Hematopoietic multipotent progenitor cell (in vitro differentiated cells): ENCODE measurements at places on chromosomes 5 and 9. TPM values are rescaled to one million over a fixed set of nuclear protein-coding genes. Genes with fewer than 3 reads are reported as not detected.

ECM2 gene
- not detected for total RNA-seq

MUSK gene
- total RNA-seq, result not detected

- no peak for DNase-seq
Measured at GRCh38 chr9:36891341-36891811, 142.7 kb downstream of the PAX5 start.

GRCh38 chr9:124852121-124852828 lies 985 bp upstream of the WDR38 start:
- no peak for DNase-seq

DNA sequence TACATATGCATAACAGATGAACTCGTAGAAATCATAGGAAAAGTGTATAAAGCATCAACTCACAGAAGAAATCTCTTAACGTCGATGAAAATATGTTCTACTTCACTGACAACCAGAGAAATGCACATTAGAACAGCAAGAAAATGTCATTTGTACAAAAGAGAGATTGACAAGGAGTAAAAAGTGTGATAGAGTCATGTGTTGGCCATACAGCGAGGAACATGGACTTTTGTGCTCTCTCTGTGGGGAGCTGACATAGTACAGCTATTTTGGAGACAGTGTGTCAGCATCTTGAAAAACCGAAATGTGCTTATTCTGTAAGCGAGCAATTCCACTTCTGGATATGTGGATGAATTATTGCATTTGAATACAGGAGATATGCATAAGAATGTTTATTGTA lies 477.9 kb downstream of the ICE1 start:
- no peak for DNase-seq

DNA sequence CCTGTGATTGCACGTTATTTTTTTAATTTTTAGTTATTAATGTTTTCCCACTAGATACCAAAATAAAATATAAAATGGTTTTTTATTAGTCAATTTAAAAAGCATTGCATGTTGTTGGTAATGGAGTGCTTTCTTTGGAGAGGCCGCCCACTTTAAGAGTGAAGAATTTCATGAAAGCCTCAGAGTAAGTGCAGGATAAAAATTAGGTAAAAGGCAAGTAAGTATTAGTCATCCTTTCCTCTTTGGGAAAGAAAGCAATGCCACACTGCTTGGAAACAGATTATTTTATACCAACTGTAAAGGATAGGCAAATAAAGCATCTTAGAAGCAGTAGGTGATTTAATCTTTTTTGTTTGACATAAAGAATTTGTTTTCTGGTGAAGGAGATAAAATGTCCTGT lies 62.9 kb downstream of the HSD17B4 start:
- no peak for DNase-seq

DNA sequence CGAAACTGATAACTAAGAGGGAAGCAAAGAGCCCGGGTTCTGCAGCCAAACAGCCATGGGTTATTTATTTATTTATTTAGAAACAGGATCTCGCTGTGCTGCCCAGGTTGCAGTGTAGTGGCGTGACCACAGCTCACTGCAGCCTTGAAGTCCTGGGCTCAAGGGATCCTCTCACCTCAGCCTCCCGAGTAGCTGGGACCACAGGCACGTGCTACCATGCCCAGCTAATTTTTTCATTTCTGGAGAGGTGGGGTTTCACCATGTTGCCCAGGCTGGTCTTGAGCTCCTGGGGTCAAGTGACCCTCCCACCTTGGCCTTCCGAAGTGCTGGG lies 24.1 kb downstream of the NDUFA8 start:
- DNase-seq, result no peak

- DNase-seq, result no peak
Measured at GRCh38 chr9:86304236-86304730, 21.9 kb upstream of the ISCA1 start.

DNA sequence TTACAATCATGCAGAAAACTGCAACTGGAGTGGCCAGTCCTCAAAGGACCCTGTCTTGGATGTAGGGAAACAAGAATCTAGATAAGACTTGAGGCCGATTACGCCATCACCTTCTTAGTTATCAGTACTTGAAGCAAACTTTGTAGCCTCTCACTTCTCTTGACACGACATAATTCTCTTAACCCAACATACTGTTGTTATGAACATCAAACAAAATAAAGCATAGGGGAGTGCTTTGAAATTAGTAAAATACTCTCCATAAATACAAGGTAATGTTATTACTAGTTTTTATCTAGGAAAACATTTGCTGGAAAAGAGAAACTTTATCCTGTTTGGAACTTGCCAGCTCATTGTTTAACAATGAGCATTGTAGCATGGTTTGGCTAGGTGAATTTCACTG lies 574.9 kb upstream of the DMAC1 start:
- no peak for DNase-seq

MYOZ3 gene
- total RNA-seq, result 10.2 TPM

DNA sequence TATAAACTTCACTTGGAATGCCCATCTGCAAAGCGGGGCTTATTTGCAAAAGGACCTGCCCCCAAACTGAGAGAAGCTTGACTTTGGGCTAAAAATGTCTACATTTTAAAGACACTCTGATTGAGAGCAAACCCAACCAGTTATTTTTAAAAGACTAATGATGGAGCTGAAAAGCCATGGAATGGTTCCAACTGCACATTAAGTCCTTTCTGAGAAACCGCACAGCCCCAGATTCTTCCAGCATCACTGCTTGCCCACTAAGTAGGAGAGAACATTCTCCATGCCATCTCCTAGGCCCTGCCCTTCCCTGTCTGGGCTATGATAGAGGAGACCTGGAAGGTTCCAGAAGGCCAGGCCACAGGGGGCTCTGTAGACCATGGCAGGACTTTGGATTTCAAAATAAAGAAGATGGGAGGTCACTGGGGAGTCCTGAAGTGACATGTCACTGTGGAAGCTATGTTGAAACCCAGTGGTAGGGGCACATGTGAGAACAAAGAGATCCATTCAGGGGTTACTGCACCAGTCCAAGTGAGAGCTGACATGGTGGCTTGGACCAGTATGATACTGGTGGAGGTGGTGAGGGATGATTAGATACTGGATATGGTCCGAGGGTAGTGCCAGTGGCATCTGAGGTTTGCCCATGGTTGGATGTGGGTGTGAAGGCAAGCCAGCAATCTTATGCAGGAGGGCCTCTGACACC lies 179.2 kb downstream of the DAB2IP start:
- DNase-seq, result no peak

SPATA31D1 gene
- total RNA-seq, result not detected

FAM169A gene
- 13.7 TPM for total RNA-seq

SMC5 gene
- 7.8 TPM for total RNA-seq

GRCh38 chr5:53063176-53063575 lies 46.4 kb downstream of the MOCS2 start:
- no peak for DNase-seq

- DNase-seq, result no peak
Measured at GRCh38 chr5:4453655-4454054, 686.5 kb upstream of the ADAMTS16 start.

- no peak for DNase-seq
Measured at GRCh38 chr5:138233280-138233679, 20.2 kb upstream of the CDC23 start.

- DNase-seq, result no peak
Measured at GRCh38 chr5:67244345-67244793, 47.8 kb upstream of the CD180 start.

DNA sequence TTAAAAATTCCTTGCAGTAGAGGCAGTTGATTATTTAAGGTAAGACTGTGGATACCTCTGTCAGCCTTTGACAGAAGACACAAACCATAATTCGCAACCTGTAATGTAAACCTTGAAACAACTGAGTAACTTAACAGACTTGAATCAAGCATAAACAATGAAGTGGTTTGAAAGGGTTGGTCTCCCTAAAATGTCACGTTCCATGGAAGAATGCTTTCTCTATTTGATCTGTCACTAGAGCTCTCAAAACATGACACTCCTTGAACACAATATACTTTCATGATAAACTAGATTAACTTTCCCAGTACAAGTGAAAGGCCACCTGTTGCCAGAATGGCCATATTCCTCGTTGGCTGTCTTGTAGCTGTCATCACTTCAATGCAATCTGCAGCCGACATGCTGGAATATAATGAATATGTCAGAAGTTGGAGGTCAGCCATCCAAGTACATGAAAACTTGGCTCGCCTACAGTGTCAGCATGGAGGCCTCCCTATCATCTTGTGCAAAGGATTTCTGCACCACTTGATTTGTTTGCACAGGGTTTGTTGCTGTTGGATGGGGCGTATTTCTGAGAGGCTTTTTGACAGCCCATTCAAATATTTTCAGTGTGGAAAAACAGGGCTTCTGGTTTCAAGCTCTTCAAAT lies 228.0 kb downstream of the TLE4 start:
- DNase-seq, result no peak

DNA sequence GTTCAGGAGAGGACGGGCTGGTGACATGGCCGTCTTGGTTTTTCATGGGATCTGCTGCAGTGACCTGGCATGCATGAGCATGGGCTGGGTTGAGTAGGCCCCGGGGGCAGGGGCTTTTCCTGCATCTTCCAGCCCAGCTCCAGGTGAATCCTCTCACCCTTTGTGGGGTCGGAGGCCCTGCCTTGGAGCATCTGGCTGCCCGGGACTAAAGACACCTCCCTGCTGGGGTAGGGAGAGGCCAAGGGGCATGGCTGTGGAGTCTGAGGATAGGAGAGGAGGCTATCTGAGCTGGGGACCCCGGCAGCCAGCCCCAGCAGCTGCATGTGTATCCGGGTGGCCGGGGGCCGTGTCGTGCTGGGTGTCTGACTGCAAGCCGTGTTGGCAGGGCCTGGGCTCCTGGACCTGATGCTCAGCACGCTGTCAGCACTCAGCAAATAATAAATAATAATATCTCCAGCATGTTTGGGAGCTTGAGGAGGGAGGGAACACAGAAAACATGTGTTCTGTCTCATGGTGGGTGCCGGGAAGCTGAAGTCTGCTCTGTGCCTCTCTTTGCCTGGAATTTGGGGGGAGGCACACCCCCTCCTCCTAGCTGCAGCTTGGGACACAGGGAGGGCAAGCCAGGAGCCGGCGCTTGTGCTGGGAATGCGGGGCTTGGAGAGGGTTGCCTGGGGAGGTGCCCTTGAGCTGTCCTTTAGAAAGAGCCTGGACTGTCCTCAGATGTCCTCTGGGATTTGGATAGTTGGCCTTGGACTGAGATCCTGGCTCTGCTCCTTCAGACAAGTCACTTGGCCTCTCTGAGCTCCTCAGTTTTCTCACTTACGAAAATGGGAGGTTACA lies 28.4 kb upstream of the PITX1 start:
- no peak for DNase-seq

SVEP1 gene
- under 0.01 TPM for total RNA-seq

LCN10 gene
- total RNA-seq, result 1.3 TPM

DNA sequence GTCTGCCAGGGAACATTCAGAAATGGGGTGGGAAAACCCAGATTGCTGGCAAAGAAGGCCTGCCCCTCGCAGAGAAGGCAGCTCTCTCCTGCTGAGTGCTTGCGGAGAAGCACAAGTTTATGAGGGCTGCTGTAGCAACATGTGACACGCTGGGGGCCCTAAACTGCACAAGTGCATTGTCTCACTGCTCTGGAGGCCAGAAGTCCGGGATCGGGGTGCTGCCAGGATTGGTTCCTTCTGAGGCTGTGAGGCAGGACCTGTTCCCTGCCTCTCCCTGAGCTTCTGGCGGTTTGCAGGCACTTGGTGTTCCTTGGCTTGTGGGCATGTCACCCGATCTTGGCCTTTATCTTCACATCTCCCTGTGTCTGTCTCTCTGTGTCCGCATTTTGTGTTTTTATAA lies 75.6 kb upstream of the NEURL1B start:
- no peak for DNase-seq

PCDHGC3 gene
- total RNA-seq, result 1.1 TPM
